Activated B cell treated with CpG ODN at 0.5 μM for 24 hours (primary cell): ENCODE measurements at places on chromosomes 3 and 15. TPM values are rescaled to one million over a fixed set of nuclear protein-coding genes. Genes with fewer than 3 reads are reported as not detected.

GRCh38 chr3:12051586-12051985, 47.4 kb downstream of the SYN2 start:
- DNase-seq, result no peak

DNA sequence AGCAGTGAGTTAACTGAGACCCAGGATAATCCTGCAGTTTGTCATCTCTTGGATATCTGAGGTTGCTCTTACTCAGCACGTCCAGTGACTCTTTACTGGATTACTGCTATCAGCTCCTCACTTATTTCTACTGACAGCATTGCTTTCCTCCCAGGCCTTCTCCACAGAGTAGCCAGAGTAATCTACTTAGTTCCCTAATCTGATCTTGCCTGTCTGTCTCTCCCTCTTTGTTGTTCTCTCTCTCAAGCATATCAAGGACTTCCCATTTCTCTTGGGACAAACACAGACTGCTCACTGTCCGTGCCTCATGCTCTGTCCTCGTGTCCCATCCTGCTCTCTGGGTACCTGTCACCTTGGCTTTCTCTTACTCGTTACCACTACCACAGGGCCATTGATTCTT, 376.2 kb downstream of the FEZF2 start:
- DNase-seq, result no peak

DNA sequence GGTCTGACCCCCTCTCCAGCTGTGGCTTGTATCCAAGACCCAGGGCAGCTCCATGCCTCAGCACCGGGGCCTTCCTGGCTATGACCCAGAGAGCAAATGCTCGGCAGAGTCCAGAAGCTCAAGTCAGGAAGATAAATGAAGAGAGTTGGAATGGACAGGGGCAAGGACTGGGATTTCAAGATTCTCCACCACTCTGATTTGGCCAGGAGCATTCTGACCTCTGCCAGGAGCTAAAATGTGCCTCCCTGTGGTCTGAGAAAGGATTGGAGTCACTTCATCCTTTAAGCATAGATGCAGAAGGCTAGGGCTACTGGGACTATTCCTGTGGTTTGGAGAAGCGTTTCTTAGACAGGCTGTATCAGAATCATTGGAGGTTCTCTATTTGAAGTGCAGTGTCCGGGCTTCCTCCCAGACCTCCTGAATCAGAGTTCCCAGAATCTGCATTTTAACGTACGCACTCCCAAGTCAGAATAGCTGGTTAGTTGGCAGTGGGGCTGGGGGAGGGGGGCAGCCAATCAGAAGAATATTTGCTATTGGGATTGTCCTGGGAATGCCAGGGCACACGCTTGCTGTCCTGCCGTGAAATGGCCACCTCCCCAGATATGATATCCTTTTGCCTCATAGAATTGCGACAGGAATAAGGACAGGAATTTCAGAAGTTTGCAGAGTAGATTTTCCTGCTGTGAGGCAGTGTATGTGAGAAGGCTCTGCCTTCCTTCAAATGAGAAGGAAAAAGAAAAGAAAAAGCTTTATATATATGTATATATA, 57.4 kb downstream of the HRH1 start:
- DNase-seq, result no peak

DNA sequence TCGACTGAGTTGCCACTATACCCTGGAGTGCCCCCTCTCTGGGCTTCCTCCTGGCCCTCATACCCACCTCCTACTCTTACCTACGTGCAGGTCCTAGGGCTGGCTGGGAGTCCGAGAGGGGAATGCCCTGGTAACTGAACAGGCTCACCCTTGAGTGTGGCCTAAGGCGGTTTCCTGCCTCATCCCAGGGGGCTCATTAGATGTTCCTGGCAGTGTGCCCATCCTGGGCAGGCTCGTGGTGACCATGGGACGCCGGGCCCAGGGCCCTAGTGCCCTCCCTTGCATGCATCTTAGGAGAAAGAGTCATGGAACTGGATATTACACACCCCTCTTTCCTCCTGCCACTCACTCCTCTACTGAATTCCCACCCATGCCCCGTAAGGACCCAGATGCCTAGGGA, 2.8 kb downstream of the SEMA4B start:
- DNase-seq, result no peak

DNA sequence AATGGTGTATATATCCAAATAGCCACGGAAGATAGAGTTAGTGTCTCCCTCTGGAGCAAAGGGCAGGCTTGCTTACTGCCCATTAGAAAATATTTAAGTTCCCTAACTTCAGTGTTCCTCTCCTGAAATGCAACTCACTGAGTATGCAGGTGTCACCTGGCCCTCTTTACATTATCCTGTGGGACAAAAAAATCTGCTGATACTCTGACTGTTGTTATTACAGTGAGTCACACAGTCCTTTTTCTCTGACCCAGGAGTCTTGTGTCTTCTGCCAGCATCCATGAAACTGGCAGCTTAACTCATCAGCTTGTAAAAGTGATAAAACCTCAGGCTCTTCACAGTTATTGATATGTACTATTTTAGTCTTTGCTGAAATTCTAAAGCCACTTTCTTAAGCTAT, 42.2 kb upstream of the RASGRF1 start:
- DNase-seq, result no peak

GRCh38 chr15:73344056-73344455, 24.7 kb downstream of the HCN4 start:
- no peak for DNase-seq

DNA sequence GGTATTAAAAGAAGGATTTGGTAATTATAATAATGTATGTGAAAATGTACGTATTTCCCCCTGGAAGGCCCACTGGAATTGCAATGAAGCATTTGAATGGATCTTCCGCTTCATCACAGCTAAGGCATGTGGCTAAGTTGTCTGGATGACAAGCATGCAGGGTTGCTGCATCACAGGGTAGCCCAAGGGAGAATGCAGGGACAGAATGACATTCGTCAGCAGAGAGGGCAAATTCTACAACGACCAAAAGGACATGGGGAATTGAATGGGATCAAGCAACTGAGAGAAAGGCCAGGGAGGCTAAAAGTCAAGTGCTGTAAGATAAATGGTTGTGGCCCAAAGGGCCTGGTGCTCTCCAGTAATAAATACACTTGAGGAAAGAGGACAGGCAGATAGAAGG, 95.4 kb downstream of the ISL2 start:
- DNase-seq, result no peak

- DNase-seq, result no peak
Measured at GRCh38 chr3:8739757-8740504, 6.3 kb downstream of the CAV3 start.

DNA sequence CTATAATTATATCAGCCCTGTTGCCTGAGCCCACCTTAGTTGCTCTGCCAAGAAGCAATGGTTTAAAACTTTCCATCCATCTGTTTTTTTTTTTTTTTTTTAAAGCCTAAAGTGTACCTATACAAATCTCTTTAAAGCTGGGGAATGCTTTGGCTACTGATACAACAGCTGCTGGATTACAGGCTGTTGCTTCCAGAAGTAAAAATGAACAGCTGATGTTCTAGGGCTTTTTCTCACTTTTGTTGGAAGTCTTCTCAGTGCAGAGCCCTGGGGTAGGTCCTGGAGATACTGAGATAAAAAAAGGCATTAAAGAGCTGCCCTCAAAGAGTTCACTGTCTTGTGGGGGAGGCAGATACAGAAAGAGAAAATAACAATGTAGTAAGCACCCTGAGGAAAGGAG, 218.1 kb downstream of the NLGN1 start:
- DNase-seq, result no peak

DNA sequence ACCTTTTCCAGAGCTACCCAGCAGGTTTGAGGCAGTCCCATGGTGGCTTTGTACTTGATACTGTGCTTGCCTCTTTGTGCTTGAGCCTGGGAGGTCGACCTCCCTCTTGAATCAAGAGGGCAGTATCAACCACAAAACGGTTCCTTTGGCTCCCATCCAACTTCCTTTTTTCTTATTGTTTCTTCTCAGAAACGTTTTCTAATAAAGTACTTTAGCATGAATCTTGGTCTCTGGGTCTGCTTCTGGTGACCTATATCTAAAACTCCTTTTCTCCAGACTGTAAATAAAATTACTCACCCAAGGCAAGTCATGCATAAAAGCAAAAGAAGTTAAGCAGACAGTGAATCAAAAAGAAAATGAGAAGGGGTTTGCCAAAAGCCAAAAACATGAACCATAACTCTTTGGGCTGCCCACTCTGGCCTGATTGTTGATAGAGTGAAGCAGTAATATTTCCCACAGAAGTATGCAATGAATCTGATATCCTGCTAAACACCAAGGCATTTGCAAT, 112.2 kb upstream of the SLC4A7 start:
- DNase-seq, result no peak

DNA sequence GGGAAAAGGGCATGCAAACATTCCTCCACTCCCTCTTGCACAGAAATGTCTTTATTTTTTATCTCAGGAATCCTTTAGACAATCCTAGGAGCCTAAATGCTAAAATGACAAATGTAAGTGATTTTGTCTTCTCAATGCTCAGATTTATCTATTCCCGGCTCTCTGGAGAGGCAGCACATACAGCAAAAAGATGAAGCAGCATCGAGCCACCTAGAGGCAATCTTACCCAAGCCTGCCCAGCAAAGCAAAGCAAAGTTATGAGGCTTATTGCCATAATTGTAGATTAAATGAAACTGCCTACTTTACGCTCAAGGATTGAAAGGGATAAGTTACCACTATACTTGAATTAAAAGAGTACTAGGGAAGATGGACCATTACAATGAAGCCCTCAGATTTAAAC, 750.4 kb upstream of the NR2F2 start:
- no peak for DNase-seq

GRCh38 chr3:135453326-135453725, 512.2 kb upstream of the PPP2R3A start:
- DNase-seq, result no peak

- peak; percentile 26 for DNase-seq
Measured at GRCh38 chr15:78034495-78035191, 42.9 kb downstream of the TBC1D2B start.

- no peak for DNase-seq
Measured at GRCh38 chr15:77625376-77625775, 7.3 kb downstream of the LINGO1 start.

DNA sequence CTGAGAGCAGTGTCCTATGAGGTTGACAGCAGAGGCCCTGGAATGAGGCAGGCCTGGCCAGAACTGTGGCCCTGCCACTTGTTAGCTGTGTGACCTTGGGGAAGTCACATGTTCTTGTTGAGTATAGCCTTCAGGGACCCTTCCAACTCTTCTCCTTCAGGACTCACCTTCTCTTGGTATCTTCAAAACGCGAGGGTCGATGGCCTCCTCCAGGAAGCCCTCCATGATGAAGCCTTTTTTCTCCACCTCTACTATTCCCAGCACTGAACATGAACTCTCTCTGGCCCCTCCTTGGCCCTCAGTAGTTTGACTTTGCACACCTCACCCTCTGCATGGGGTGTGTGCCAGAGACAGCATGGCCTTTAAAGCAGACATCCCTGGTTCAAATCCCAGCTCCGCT, 195.1 kb upstream of the LINGO1 start:
- DNase-seq, result no peak

DNA sequence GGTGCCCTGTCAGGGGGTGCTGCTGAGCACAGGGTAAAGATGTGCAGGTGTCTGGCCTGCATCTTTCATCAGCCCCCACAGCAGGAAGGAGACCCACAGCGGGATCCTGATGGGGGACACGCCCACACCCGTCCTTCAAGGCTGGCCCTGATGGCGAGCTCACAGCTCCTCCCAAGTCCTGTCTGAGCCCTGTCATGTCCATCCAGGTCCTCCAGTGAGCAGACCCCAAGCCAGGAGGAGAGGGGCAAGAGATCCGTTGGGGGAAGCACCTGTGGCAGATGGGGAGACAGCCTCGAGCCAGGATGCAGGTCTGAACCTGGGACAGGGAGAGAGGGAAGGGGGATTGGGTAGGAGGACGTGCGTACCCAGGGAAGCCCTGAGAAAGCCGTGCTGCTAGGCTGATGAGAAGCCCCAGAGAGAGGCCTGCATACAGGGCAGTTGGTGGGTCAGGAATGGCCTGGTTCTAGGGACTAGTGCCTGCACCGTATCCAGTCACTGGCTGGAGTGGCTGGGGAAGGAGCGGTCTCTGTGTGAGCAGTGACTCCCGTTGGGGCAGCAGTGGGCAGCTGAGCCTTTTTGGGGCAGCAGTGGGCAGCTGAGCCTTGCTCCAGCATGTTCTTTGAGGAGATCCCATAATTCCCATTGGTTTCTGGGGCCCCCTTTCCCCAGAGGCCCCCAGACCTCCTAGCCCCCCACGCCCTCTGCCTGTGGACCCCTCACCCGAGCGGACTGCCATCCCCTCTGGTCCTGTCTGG, 133.3 kb upstream of the MEF2A start:
- DNase-seq, result peak; percentile 13

DNA sequence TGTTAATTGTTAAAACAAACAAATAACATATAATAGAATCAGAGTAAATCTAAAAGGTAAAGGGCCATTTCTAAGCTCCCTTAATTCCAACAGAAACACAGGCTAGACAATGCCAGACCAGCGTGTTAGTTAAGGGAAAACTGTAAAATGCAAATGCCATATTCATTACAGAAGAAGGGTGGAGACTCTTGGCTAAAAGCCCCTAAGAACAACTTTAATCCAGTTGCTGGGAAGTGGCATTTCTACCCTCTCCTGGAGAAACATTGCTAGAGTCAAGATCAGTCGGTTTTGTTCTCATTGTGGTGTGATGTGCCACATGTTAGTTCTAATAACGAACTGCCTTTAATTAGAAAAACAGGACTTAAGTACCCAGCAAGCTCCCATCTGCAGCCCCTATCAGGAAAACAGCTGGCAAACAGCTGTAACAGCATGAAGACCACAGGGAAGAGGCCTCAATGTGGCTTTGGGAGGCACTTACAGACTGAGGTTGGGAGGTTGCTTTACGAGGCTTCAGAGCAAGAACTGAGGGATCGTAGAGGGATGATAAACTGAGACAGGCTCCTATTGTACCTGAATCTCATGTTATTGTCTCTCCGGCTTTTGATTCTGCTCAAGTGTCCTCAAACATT, 1134.8 kb downstream of the ROBO1 start:
- DNase-seq, result no peak

Gene GUCA1C
- not detected in 2 replicates for total RNA-seq

Gene LMOD3
- total RNA-seq, result not detected in 2 replicates

Gene GRM7
- total RNA-seq, result not detected in 2 replicates

Gene MCF2L2
- total RNA-seq, result 1.8 and 2.4 TPM in 2 replicates

Gene SLC9C1
- total RNA-seq, result 0.24 and 0.58 TPM in 2 replicates

Gene PRR20G
- not detected in 2 replicates for total RNA-seq

Gene KNL1
- total RNA-seq, result 5.1 and 7.7 TPM in 2 replicates

Gene ESYT3
- total RNA-seq, result not detected in 2 replicates

Gene HACD3
- 11.5 and 12.1 TPM in 2 replicates for total RNA-seq

Gene FAM81A
- total RNA-seq, result 4.8 and 6.2 TPM in 2 replicates

Gene KAT2B
- 35.9 and 36.8 TPM in 2 replicates for total RNA-seq

Gene ARHGAP31
- total RNA-seq, result 23.7 and 26.0 TPM in 2 replicates

Gene FOXB1
- total RNA-seq, result not detected in 2 replicates
